ENCODE measurements at places on chromosomes 5 and 9.

- DNase-seq: no peak
These were observed 114.4 kb downstream of the PBX3 start for GRCh38 chr9:125861405-125862058.

GRCh38 chr5:6712142-6712576, 1.1 kb upstream of the TENT4A start:
- DNase-seq: no peak

DNA sequence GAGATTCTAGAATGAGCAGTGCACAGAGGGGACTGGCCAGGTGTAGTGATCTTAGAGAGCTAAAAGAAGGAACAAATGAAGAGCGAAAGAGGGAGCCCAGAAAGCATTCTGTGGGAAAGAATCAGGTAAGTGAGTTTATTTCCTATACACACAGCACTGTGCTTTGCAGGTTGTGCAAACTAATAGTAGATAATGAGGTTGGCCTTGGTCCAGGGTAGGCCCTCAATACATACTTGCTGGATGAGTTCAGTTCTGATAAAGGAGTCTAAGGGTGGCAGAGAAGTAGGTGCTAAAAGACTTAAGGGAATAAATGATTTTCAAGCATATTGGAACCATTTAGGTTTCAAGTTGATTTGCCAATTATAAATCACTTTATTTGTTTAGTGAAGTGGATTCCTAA, 122.0 kb downstream of the NPR3 start:
- DNase-seq: no peak

DNA sequence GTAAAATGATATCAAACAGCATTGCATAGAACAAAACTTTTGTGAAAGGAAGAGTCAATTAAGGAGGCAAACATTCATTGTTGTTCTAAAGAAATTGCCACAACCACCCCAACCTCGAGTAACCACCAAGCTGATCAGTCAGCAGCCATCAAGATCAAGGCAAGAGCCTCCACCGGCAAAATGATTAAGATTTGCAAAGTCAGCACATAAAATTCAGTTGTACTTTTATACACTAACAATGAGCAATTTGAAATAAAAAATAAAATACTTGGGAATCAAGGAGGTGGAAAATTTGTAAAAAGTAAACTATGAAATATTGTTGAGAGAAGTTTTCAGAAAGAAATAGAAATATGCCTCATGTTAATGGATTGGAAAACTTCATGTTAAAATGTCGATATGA, 1118.5 kb downstream of the PTPRD start:
- DNase-seq: no peak

DNA sequence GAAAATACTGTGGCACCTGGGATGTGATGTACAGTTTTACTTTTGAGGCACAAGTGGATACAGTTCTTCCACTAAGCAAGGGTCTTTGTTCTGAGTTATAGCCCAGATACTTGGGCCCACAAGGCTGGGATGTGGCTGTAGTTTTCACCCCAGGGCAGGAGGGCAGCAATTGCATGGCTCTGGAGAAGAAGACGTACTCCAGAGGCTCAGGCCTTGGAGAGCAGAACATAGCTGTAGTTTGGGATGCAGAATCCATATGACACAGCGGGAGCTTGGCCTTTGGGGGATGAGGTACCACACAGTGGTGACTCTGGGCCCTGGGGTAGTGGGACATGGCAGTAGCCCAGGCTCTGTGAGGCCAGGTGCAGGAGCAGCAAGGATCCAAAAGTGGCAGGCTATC, 110.8 kb upstream of the FSTL4 start:
- no peak for DNase-seq

DNA sequence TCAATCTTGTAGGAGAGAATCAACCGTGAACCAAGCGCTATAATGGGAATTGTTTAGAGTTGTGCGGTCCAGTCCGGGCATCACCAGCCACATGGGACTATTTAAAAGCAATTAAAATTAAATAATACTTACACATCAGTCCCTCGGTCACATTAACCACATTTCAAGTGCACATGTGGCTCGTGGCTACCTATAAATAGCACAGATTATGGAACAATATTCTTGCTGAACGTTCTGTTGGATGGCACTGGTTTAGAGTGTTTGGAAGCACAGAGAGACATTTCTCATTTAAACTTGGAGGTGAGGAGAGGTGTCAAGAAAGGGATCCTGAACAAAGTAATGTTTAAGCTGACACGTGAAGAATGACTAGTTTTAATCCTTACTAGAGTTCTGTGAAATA, 12.5 kb upstream of the PIP5K1B start:
- DNase-seq: no peak

GRCh38 chr5:176133877-176134276, 104.3 kb upstream of the SIMC1 start:
- DNase-seq: no peak

- no peak for DNase-seq
These were observed 34.0 kb upstream of the HOMER1 start for GRCh38 chr5:79547982-79548381.

- no peak for DNase-seq
These were observed 44.5 kb upstream of the JMY start for GRCh38 chr5:79191457-79191856.

- DNase-seq: no peak
These were observed 146.0 kb downstream of the CD180 start for GRCh38 chr5:67050635-67051034.

DNA sequence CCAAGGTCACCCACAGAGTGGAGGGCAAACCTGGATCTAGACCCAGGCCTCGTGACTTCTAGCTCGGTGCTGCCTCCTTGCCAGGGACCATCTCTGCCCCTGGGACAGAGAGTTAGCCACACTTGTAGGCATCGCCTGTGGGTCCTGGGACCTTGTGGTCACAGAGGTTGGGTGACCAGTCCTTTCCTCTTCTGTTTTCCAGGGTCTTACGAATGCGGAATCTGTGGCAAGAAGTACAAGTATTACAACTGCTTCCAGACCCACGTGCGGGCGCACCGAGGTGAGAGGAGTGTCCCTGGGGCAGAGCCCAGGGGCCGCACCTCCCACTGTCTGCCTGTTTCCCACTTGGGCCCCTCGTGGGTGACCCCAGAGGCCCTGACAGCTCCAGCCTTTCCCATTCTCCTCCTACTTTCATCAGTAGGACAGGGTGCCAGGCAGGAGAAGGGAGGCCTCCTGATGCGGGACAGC, 76.3 kb downstream of the AMBP start:
- DNase-seq: no peak

- DNase-seq: no peak
These were observed 5.7 kb downstream of the SKIC3 start for GRCh38 chr5:95549030-95549429.

GRCh38 chr9:115262952-115263351, 145.0 kb upstream of the TNC start:
- DNase-seq: peak; percentile 83

DNA sequence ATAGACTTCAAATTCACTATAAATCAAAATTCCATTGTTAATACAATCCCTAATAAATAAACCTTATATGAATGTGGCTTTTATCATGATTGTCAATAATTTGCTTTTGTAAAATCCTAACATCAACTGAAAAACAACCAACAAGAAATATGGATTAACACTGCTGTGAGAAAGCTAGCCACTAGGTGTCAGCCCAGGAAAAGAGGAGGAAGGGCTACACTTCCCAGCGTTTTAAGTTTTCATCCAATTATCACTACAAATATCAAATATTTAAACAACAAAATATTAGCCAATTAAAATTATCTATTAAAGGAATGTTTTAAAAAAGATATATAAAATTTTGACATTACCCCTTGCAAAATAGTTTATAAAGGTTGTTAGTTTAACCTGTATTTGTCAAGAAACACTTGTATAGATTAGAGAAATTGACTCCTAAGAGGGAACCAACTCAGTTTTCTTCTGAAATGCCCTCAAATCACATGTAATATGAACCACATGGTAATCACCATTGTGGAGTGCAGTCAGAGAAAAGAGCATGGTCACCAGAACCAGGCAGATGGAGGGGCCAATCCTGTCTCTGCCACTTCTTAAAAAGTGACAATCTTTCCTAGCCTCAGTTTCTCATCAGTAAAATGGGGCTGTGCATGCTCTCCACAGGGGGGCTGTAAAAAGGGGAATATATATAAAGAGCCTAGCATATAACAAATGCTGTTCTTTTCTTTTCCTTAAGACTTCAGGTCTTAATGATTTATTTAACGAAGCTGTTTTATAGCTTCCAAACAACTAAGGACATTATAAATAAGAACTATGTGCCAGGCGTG, 188.2 kb downstream of the CRB2 start:
- no peak for DNase-seq

DNA sequence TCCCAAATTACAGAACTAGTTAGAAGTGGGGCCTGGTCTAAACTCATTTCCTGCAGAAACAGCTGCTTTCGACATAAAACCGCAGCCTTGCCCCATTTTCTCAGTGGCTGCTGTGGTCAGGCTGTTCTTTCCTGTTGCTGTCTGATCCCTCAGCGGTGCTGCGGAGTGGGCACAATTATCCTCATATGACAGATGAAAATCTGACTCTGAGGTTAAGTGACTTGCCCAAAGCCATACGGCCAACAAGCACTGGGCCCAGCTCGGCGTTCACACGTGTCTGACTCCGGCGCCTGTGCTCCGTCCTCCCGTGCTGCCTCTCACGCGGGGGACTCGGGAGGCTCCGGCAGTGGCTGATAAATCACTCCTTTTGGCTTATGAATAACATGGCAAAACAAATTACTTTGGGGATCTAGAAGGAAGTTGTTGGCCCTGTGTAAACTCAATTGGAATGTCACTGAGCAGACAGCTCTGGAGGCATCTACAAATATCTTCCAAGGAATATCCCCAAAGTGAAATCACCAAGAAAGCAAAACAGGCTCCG, 142.6 kb upstream of the LMX1B start:
- no peak for DNase-seq

DNA sequence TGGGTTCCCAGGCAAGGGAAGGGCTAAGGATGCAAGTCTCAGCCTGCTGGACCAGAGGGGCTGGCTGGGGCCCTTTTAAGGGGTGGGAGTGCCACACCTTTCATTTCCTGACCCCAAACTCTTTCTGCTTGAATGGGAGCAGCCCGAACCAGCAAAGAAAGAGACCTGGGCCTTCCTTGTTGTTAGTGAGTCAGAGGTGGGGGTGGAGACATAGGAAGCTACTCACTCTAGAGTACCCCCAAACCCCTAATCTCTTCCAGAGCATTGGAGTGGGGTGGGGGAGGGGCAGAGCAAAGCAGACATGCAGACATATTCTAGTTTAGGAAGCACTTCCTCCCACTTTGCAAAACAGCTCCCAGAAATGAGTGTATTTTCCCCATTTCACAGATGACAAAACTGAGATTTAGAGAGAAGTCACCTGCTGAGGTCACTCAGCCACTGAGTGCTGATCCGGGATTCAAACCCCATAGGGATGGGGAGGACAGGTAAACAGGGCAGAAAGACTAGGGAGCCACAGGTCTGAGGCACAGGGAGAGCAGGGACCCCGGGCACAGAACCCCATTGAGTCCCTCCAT, 6.0 kb upstream of the AQP3 start:
- DNase-seq: no peak

GRCh38 chr5:78829811-78830527, 155.1 kb downstream of the ARSB start:
- no peak for DNase-seq

DNA sequence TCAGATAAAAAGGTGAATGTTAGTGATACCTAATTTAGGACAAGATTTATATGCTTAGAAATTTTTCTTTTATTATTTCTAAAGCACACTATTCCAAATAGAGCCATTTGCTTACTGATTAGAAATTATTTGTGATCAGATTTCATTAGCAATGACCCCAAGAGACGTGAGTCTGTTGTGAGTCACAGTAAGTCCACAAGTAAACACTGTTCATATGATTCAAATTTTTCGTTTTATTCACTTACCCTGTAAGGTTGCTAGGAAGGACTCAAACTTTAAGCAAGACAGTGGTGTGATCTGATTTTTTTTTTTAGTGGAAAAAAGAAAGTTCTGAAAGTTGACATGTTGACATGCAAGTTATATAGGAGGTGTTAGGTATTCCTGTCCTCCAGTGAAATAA, 1.2 kb downstream of the CARD6 start:
- DNase-seq: no peak

GRCh38 chr9:134996591-134997530, 79.1 kb upstream of the FCN1 start:
- DNase-seq: no peak

DNA sequence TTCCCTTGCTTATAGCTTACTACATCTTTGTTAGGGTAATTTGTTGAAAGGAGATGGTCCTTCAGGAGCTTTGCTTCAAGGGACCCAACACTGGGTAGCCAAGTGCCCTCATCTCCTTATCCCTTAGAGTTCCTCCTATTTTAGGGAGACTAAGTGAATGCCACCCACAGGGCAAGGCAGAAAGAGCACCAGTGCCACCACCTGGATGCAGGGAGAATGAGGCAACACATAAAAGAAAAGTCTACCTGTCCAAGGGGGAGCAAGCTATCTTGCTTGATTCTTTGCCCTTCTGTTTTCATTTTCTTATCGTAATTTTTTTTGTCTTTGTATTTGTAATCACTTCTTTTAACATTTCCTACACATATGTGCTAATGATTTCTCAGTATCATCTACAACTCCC, 205.5 kb downstream of the NPR3 start:
- no peak for DNase-seq

GRCh38 chr5:79772651-79773050, 83.0 kb downstream of the CMYA5 start:
- DNase-seq: no peak

- DNase-seq: no peak
These were observed 25.2 kb upstream of the NREP start for GRCh38 chr5:111782216-111782615.

- DNase-seq: no peak
These were observed 102.2 kb downstream of the KLF4 start for GRCh38 chr9:107387409-107387808.

- DNase-seq: no peak
These were observed 83.4 kb upstream of the SMIM23 start for GRCh38 chr5:171702135-171702770.

DNA sequence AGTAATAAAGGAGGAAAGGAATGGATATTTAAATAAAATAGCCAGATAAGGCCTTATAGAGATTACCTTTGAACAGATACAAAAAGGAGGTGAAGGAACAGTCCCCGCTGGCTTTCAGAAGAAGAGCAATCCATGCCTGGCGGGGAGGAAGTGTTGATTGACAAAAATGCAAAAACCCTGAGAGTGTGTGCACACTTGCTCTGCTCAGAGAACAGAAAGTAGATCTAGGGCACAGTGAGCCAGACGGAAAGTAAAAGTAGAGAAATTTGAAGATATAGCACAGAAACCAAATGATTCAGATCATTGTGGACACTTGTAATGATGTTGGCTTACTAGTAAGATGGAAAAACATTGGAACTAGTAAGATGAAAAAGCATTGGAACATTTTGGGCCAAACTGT, 720.6 kb downstream of the PTPRD start:
- DNase-seq: no peak

DNA sequence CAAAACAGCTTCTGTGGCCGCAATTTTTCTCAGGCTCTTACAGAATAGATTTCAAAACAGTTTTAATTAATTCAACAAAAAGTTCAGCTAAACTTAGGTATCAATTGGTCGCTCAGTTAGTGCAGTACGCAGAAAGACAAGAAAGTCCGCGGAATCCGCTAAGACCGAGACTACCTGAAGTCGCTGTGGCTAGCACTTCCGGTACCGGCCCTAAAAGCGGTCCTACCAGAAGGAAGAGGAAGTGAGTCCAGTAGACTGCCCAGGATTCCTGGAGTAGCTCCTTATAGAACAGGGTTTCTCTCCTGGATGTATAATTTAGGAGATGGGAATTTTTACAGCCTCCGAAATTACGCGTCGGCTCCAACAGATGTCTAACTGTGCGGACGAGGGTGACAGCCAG, 16.6 kb upstream of the PCDHB2 start:
- DNase-seq: no peak

- DNase-seq: no peak
These were observed 309.0 kb downstream of the MAN2A1 start for GRCh38 chr5:109998726-109999125.

GRCh38 chr5:162487528-162488525, 420.3 kb downstream of the GABRG2 start:
- no peak for DNase-seq

Measured in NCI-H2081 treated with DMSO at 0.1 percent for 48 hours (cell line).